ENCODE measurements at places on chromosomes 16 and 17.

- no peak for DNase-seq
These were observed 108.7 kb downstream of the TRIM37 start for GRCh38 chr17:58997756-58998553.

GRCh38 chr17:77898521-77899434, 59.7 kb upstream of the TNRC6C start:
- DNase-seq = no peak

DNA sequence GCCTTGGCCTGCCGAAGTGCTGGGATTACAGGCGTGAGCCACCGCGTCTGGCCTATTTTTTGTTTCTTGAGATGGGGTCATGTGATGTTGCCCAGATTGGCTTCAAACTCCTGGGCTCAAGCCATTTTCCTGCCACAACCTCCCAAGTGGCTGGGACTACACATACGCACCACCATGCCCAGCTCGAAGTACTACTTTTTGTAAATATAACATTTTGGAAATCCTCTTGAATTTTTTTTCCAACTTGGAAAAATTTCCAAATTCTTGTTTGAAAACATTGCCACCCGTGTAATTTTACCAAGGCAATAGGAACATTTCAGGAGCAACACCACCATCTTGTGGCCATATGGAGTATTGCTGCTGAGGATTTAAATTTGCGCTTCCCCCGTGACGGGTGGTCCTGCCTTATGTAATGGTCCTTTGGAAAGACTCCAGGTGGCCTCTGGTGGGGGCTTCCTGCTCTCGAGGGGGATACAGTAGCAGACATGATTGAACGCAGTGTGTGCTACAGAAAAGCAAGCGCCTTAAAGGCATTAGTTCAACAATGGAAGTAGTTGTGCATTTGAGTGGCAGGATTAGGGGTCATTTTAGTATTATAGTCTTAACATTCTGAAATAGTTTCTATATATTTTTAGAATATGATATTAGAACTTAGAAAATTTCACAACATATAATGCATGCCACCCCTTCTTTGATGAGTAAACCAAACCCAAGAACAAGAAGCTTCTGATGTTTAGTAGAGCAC, 8.0 kb downstream of the FLYWCH1 start:
- no peak for DNase-seq

DNA sequence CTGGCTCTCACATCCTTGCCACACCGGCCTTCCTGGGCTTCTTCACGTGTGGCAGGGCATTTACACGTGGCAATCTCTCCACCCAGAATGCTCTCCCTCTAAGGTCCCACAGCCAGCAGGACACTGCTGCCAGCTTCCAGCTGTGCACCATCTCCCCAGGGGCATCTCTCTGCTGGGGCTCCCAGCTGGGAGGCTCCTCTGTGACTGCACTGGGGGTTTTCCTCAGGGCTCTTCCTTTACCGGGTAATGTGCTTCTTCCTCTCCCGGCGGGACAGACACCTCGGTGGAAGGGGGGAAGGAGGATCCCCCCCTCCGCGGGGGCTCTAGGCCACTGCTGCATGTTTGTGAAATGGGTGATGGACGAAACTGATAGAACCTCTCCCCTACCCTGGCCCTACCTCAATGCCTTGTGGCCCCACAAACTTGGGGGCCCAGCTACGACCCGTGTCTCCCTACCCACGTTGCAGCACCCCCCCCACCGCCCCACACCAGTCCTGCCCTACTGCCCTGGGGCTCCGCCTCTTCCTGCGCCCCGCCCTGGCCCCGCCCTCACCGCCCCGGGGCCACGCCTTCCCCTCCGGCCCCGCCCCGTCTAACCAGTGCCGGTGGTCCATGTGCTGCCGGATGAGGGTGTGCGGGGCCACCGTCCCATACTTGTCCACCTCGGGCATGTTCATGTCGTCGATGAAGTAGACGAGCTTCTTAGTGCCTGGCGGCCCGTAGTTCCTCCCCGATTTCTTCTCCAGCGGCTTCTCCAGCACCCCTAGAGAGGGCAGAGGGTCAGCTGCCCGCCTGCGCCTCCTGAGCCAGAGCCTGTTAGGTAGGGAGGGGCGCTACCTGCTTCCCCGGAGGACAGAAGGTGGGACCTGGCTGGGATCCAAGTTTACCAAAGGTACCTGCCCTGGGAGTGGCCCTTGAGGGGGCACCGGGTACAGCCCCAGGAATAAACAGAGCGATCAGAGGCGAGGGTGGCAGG, 92.6 kb downstream of the DNAH17 start:
- no peak for DNase-seq

DNA sequence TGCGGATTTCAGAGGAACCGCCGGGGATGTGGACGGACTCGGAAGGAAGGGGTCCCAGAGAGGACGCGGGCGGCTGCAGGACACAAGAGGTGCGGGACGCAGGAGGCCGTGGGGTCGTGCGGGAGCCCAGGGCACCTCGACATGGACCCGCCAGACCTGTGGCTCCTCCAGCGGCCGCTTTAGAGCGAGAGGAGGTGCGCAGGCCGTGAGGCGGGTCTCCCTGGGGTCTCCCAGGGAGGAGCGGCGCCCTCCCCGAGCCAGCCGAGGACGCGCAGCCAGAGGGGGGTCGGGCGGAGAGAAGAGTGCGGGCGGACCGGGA, 6.8 kb upstream of the FLYWCH1 start:
- no peak for DNase-seq

GRCh38 chr17:74808714-74809430, 32.7 kb upstream of the NAT9 start:
- no peak for DNase-seq

DNA sequence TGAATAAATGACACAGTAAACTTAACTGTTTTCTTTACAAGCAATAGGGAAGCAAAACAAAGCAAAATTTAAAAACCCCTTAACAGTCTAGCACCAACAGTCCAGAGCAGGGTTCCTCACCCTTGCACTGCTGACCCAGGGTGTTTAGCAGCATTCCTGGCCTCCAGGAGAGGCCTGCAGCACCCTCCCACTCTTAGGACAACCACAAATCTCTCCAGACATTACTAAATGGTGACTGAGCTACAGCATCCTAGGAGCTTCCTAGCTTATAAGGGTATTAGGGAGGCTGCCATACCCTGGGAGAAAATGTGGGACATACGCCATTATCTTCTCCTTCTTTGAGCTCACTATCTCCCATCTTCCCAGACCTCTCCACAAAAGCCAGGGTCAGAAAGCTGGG, 15.9 kb downstream of the POLG2 start:
- DNase-seq = no peak

GRCh38 chr16:68093816-68094613, 8.8 kb downstream of the NFATC3 start:
- DNase-seq = no peak

DNA sequence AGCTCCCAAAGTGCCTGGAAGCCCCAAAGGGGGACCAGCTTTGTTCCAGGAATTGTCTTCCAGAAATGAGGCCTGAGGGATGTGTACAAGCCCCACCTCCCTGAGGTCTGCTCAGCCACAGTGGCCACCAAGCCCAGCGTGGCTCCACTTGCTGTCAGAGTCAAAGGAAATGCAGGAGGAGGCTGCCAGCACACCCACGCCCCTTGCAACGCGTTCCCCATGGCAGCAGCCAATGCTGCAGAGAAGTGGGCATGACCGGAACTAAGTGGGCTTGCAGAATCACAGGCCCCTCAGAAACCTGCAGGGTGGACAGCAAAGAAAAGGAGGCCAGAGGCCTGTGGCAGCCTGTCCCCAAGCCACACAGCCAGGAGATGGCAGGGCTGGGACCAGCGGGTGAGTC, 320.8 kb downstream of the FOXL1 start:
- no peak for DNase-seq

- no peak for DNase-seq
These were observed 389.3 kb downstream of the CA10 start for GRCh38 chr17:51769231-51769630.

DNA sequence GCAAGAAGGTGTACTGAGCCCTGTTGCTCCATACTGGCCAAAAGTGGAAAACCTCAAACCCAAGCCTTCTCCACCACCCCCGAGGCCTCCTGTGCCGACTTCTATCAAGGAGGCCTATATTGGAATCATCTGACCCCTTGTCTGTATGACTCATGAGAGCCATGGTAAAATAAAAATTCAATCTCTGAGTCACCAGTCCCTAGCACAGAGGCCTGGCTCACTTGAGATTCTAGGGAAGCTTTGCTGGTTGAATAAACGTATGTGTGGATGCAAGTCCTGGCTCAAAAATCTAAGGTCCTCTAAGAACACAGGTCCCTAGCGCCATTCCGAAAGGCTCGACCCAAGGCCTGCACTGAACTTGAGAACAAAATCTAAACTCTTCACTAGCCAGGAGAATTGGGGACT, 15.0 kb downstream of the NSMCE1 start:
- DNase-seq = no peak

DNA sequence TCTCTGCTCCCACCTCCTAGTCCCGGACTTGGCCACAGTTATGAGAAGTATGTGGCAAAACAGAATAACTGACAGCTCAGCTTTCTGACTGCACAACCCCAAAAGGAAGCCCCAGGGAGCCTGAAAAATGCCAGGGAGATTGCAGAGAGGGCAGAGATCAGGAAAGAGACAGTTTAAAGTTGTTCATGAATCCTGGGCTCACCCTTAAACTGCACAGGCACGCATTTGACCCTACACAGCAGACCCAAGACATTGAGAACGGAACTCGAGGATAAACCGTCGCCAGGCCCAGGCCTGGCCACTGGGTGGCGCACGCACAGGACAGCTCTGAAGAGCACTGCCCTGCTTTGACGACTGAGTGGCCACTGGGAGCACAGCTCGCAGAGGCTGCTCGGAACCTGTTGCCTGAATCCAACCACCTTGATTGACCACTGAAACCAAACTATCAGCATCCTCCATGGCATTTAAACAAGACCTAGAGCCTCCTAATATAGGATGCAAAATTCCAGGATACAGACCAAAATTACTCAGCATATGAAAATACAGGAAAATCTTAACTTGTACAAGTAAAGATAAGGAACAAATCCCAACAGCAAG, 114.0 kb downstream of the C16orf95 start:
- no peak for DNase-seq

DNA sequence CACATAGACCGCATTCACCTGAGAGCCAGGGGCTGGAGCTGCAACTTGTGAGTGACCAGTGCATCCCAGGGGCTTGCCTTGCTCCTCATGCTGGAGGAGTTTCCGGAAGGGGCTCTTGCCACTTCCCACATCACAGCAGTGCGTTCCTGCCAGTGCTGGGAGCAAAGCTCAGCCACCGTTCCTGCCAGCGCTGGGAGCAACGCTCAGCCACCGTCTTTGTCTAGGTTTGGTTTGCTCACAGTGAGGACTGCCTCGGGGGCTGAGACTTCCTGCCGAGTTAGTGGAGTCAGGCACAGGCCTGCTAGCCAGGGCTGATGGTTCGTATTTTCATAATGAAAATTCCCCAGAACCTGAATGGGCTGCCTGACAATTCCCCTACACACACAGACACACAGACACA, 5.4 kb upstream of the CHRNE start:
- no peak for DNase-seq

- DNase-seq = no peak
These were observed 1.4 kb downstream of the PYY start for GRCh38 chr17:43952351-43952723.

All from NCI-H2029 treated with DMSO at 0.1 percent for 48 hours (cell line).